ENCODE measurements at places on chromosomes 2 and 18. TPM values are rescaled to one million over a fixed set of nuclear protein-coding genes. Genes with fewer than 3 reads are reported as not detected.

IER3IP1 gene
- 12.7 TPM for total RNA-seq

ST8SIA3 gene
- total RNA-seq, result not detected

EFR3B gene
- 0.23 TPM for total RNA-seq

SNTG2 gene
- total RNA-seq, result 2.5 TPM

RND3 gene
- total RNA-seq, result not detected

CENPA gene
- total RNA-seq, result 32.5 TPM

- peaks cover 57% of the 10 kb centered on the region for H3K4me1 ChIP-seq
- peak overlapping the region; percentile 62 for H3K27ac ChIP-seq
- H3K4me3 ChIP-seq, result peak overlapping the region; percentile 9
- no peaks in the 10 kb centered on the region for H3K27me3 ChIP-seq
Observed at GRCh38 chr2:144452169-144452988, 67.5 kb downstream of the ZEB2 start.

- no peak overlapping the region for H3K4me3 ChIP-seq
- no peak overlapping the region for H3K27ac ChIP-seq
- peaks cover 38% of the 10 kb centered on the region for H3K27me3 ChIP-seq
- peaks cover 16% of the 10 kb centered on the region for H3K4me1 ChIP-seq
- DNase-seq, result no peak
Observed at GRCh38 chr2:72153026-72153791, 5.5 kb upstream of the CYP26B1 start.

- H3K36me3 ChIP-seq, result no peaks in the 10 kb centered on the region
- H3K4me3 ChIP-seq, result no peak overlapping the region
- peaks cover 5% of the 10 kb centered on the region for H3K27me3 ChIP-seq
- no peak overlapping the region for H3K27ac ChIP-seq
Observed at GRCh38 chr2:65537651-65538385, 105.4 kb upstream of the SPRED2 start.

GRCh38 chr2:169540146-169540545 lies 30.6 kb downstream of the KLHL41 start:
- H3K27ac ChIP-seq, result no peak overlapping the region
- no peak overlapping the region for H3K4me3 ChIP-seq

DNA sequence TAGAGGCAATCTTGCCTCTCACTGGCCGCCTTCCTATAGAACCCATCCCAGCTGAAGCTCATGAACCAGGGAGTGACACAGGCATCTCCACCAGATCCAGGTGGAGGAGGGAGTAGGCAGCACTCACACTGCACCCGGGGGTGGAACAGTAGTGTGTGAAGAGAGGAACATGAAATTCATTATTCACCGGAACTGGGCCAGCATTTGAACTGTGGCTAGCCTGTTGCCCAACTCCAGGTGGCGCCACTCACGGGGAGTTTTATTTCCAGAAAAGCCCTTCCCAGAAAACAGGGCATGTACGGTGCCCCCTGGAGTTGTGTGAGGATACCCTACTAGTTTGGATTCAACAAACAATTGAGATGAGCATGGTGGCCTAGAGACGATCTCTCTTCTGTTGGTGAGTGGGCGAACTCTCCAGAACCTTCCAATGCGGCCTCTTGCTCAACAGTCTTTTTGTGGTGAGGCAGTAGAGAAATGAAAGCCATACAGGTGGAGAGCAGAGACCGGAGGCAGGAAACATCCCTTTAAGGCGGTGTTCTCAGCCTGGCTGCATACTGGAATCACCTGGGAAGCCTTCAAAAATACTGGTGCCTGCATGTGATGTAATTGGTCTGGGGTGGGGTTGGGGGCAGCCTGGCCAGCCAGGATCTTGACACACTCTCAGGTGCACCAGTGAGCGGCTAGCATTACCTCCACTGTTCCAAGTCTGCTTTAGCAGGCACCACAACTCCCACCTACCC lies 73.5 kb upstream of the NEDD4L start:
- peaks cover 7% of the 10 kb centered on the region for H3K4me1 ChIP-seq
- no peaks in the 10 kb centered on the region for H3K36me3 ChIP-seq
- H3K27ac ChIP-seq, result no peak overlapping the region
- H3K27me3 ChIP-seq, result peaks cover 7% of the 10 kb centered on the region

DNA sequence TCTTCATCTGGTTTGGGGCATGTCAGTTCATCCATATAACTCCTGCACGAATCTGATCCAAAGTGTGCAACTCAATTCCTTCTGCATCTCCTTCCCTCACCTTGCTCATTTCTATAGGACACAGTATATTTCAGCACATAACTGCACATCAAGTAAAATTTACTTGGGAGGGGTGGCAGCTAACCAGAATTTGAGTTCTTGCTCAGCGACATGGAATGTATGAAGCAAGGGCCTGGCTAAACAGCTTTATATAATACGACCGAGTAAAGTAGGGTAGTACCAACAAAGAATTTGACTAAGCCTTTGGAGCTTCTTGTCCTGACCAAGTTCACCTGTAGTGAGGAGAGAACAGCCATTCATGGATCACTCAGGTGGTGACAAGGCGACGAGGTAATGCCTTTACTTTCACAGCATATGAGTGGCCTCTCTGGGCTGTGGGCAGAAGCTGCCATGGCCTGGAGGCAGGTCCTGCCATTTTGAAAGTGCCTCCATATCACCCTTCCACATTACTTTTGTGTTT lies 570.2 kb upstream of the TNP1 start:
- no peaks in the 10 kb centered on the region for H3K27me3 ChIP-seq
- H3K4me1 ChIP-seq, result peaks cover 17% of the 10 kb centered on the region
- DNase-seq, result no peak
- H3K4me3 ChIP-seq, result no peak overlapping the region

- H3K36me3 ChIP-seq, result peaks cover 1% of the 10 kb centered on the region
- H3K4me1 ChIP-seq, result peaks cover 12% of the 10 kb centered on the region
- peaks cover 54% of the 10 kb centered on the region for H3K27me3 ChIP-seq
- no peak for DNase-seq
- H3K4me3 ChIP-seq, result peak overlapping the region; percentile 19
Observed at GRCh38 chr2:5691221-5691984, 781 bp upstream of the SOX11 start.

- no peak overlapping the region for H3K4me3 ChIP-seq
- H3K36me3 ChIP-seq, result no peaks in the 10 kb centered on the region
- no peaks in the 10 kb centered on the region for H3K4me1 ChIP-seq
- DNase-seq, result no peak
- no peak overlapping the region for H3K27ac ChIP-seq
Observed at GRCh38 chr18:69588301-69588700, 187.6 kb downstream of the DOK6 start.

DNA sequence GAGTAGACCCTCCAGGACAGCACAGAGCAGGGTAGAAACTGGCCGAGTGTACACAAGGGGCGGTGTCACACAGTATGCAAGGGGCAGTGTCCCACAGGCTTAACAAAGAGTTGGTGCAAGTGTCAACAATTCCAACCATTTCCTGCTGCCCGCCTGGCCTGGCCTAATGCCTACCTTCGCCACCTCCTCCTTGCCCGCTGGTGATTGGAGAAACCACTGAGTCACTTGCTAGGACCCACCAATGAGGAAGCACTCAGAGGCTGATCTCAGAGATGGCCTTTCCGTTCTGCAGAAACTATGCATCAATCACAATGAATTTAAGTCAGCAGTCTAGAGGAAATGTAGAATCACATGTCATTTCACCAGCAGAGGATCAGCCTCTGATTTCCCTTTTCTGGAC lies 263.3 kb upstream of the PKDCC start:
- no peaks in the 10 kb centered on the region for H3K36me3 ChIP-seq
- H3K27me3 ChIP-seq, result peaks cover 5% of the 10 kb centered on the region
- H3K4me3 ChIP-seq, result no peak overlapping the region

GRCh38 chr2:30862054-30862651 lies 54.9 kb upstream of the CAPN13 start:
- no peak overlapping the region for H3K4me3 ChIP-seq
- no peak overlapping the region for H3K27ac ChIP-seq
- no peaks in the 10 kb centered on the region for H3K36me3 ChIP-seq
- peaks cover 3% of the 10 kb centered on the region for H3K27me3 ChIP-seq

GRCh38 chr2:109185338-109185737 lies 56.3 kb downstream of the SH3RF3 start:
- H3K4me3 ChIP-seq, result no peak overlapping the region
- no peak for DNase-seq
- peaks cover 6% of the 10 kb centered on the region for H3K4me1 ChIP-seq
- H3K27me3 ChIP-seq, result no peaks in the 10 kb centered on the region

GRCh38 chr2:199797431-199798403 lies 53.3 kb downstream of the FTCDNL1 start:
- no peak overlapping the region for H3K4me3 ChIP-seq
- H3K36me3 ChIP-seq, result no peaks in the 10 kb centered on the region
- DNase-seq, result no peak
- no peak overlapping the region for H3K27ac ChIP-seq

DNA sequence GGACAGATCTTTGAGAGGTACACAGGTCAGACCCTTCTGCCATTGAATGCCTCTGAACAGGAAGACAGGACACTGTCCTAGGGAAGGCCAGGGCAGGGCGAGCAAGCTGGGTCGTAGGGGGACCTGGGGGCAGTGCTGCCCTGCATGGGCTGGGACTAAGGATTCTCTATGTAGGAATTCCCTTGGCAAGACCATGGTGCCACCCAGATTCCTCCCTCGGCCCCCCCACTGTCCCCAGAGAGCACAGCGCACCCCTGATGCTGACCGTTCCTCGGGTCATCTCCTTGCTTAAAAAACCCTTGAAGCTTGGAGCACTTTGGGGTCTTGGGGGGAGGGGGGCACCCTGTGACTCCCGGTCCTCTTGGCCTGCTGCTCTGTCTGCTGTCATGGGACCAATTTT lies 195.1 kb downstream of the SEPTIN10 start:
- no peaks in the 10 kb centered on the region for H3K4me1 ChIP-seq
- H3K36me3 ChIP-seq, result no peaks in the 10 kb centered on the region
- no peak for DNase-seq
- H3K27ac ChIP-seq, result no peak overlapping the region
- H3K27me3 ChIP-seq, result no peaks in the 10 kb centered on the region

- H3K27ac ChIP-seq, result no peak overlapping the region
- H3K36me3 ChIP-seq, result peaks cover 16% of the 10 kb centered on the region
- peaks cover 37% of the 10 kb centered on the region for H3K4me1 ChIP-seq
- no peak for DNase-seq
Observed at GRCh38 chr18:35091841-35092240, 50.6 kb downstream of the MAPRE2 start.

GRCh38 chr2:96143848-96144480 lies 1.3 kb downstream of the DUSP2 start:
- peak overlapping the region; percentile 94 for H3K27ac ChIP-seq
- peak overlapping the region; percentile 98 for H3K4me3 ChIP-seq
- H3K4me1 ChIP-seq, result peaks cover 46% of the 10 kb centered on the region
- H3K36me3 ChIP-seq, result peaks cover 34% of the 10 kb centered on the region
- DNase-seq, result peak; percentile 50
- H3K27me3 ChIP-seq, result no peaks in the 10 kb centered on the region

DNA sequence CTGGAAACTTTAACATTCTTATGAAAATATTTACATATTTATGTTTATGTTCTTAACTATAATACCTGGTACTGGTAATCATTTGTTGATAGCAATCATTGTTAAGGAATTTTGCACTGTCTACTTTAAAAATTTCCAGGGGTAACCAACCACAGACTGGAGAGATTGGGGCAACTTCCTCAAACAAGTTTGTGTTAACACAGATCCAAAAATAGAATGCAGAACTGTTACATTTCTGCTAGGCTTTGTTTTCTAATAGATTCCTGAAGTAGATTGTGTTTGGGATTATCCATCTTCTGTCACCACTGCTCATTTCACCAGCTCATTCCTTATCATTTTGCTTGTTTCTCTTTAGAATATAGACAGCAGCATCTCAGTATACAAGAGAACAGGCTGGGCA lies 23.7 kb downstream of the RNF125 start:
- H3K27me3 ChIP-seq, result no peaks in the 10 kb centered on the region
- H3K36me3 ChIP-seq, result peaks cover 39% of the 10 kb centered on the region
- DNase-seq, result no peak

- H3K4me1 ChIP-seq, result no peaks in the 10 kb centered on the region
- H3K27ac ChIP-seq, result no peak overlapping the region
- H3K4me3 ChIP-seq, result no peak overlapping the region
- H3K27me3 ChIP-seq, result peaks cover 34% of the 10 kb centered on the region
- no peaks in the 10 kb centered on the region for H3K36me3 ChIP-seq
Observed at GRCh38 chr2:20227894-20228505, 3.1 kb upstream of the SDC1 start.

- H3K4me1 ChIP-seq, result peaks cover 32% of the 10 kb centered on the region
- DNase-seq, result no peak
- peaks cover 8% of the 10 kb centered on the region for H3K27me3 ChIP-seq
- H3K36me3 ChIP-seq, result no peaks in the 10 kb centered on the region
Observed at GRCh38 chr18:58534535-58535301, 94.2 kb downstream of the ALPK2 start.

DNA sequence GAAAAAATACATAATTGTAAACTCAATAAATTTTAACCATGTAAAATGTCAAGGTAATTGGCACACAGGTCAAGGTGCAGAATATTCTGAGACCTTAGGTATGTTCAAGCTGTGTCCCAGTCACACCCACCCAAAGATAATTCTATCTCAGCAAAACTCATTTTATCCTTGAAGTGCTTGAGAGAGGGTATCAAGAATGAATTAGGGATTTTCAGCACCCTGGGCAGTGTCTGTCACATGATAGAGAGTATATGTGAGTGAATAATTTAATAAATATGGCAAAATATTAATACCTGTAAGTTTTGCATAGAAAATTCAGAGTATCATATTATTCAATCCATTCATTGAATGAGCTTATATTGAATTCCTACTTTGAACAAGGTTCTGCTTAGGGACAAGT lies 567.9 kb downstream of the FBXO15 start:
- no peaks in the 10 kb centered on the region for H3K4me1 ChIP-seq
- H3K4me3 ChIP-seq, result no peak overlapping the region
- H3K27me3 ChIP-seq, result no peaks in the 10 kb centered on the region
- H3K36me3 ChIP-seq, result no peaks in the 10 kb centered on the region

GRCh38 chr2:98550165-98550564 lies 58.1 kb downstream of the COA5 start:
- H3K4me3 ChIP-seq, result no peak overlapping the region
- H3K27me3 ChIP-seq, result no peaks in the 10 kb centered on the region
- DNase-seq, result no peak
- H3K36me3 ChIP-seq, result peaks cover 42% of the 10 kb centered on the region
- H3K27ac ChIP-seq, result peak overlapping the region; percentile 77
- peaks cover 56% of the 10 kb centered on the region for H3K4me1 ChIP-seq

GRCh38 chr2:151799886-151800292 lies 28.3 kb downstream of the ARL5A start:
- H3K36me3 ChIP-seq, result peaks cover 28% of the 10 kb centered on the region
- no peak overlapping the region for H3K27ac ChIP-seq
- peaks cover 3% of the 10 kb centered on the region for H3K4me1 ChIP-seq
- H3K4me3 ChIP-seq, result no peak overlapping the region
- H3K27me3 ChIP-seq, result no peaks in the 10 kb centered on the region
- DNase-seq, result no peak
